IPS DF 6.9 (cell line): ENCODE measurements at places on chromosomes 5 and 9.

DNA sequence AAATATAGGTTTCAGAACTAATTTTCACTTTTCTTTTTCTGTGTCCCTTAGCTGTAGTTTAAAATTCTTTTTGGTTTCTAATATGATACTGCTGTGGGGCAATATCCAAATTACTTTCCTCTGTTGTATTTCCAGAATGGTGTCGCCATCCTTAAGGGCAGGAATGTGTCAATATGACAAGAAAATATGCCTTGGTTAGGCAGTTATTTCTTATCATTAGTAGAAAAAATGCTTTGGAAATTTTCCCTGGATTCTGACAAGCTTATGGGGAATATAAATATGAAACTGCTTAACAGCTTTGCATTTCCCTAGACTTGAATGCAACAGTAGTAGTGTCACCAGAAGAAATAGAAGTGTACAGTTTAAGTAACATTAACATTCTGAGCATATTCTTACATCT, 29.4 kb downstream of the ANKRD34B start:
- H3K27ac ChIP-seq, result no peak overlapping the region
- no peaks in the 10 kb centered on the region for H3K36me3 ChIP-seq
- no peaks in the 10 kb centered on the region for H3K4me1 ChIP-seq

DNA sequence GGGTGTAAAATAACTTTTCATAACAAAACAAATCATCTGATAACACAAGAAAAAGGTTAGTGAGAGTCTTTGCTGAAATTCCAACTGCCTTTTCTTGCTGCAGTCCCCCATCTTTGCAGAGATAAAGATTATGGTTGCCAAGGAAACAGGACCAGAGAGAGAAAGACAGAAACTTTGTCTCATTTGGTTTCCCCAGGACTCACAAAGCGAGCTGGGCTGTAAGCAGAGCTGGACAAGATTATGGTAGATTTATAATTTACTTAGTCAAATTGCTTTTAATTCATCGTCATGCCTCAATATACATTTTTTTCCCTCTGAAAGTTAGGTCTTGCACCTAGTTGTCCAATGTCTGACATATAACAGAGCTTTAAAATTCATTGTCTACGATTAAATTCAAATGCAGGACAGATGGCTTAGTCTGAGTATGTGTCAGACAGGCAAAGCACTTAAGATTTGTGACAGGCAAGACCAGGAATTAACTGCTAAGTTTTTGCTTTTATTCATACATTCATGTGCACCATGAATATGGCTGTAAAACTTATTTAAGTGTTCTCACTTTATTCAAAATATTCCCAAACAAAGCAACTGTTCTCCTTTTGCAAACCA, 17.4 kb downstream of the ENC1 start:
- H3K27ac ChIP-seq, result no peak overlapping the region
- peaks cover 3% of the 10 kb centered on the region; the same call in 1 of the 2 replicates for H3K4me1 ChIP-seq
- H3K4me3 ChIP-seq, result no peak overlapping the region
- H3K36me3 ChIP-seq, result no peaks in the 10 kb centered on the region
- no peaks in the 10 kb centered on the region for H3K27me3 ChIP-seq
- DNase-seq, result no peak

DNA sequence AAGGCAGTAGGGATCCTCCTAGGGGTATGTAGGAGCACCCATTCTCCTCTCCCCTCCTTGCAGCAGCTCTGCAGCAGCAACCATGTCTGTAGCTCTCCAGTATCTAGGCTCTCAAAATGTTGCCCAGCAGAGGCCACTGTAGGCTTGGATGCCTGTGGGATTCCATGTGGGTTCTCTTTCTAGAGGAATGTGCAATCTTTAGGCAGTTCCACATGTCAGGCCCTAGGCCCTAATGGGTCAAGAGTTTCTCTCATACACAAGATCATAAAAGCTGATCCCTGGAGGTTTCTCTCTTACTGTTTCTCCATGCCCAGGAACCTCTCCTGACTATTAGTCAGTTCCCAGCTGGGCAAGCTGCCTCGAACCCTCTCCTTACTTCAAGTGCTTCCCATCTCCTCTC, 215.8 kb downstream of the FRMD3 start:
- no peak for DNase-seq
- no peak overlapping the region for H3K4me3 ChIP-seq
- no peaks in the 10 kb centered on the region for H3K27me3 ChIP-seq

GRCh38 chr9:123611226-123611625, 255.2 kb downstream of the CRB2 start:
- H3K27me3 ChIP-seq, result no peaks in the 10 kb centered on the region
- DNase-seq, result no peak
- no peaks in the 10 kb centered on the region for H3K4me1 ChIP-seq
- H3K36me3 ChIP-seq, result no peaks in the 10 kb centered on the region
- no peak overlapping the region for H3K27ac ChIP-seq

DNA sequence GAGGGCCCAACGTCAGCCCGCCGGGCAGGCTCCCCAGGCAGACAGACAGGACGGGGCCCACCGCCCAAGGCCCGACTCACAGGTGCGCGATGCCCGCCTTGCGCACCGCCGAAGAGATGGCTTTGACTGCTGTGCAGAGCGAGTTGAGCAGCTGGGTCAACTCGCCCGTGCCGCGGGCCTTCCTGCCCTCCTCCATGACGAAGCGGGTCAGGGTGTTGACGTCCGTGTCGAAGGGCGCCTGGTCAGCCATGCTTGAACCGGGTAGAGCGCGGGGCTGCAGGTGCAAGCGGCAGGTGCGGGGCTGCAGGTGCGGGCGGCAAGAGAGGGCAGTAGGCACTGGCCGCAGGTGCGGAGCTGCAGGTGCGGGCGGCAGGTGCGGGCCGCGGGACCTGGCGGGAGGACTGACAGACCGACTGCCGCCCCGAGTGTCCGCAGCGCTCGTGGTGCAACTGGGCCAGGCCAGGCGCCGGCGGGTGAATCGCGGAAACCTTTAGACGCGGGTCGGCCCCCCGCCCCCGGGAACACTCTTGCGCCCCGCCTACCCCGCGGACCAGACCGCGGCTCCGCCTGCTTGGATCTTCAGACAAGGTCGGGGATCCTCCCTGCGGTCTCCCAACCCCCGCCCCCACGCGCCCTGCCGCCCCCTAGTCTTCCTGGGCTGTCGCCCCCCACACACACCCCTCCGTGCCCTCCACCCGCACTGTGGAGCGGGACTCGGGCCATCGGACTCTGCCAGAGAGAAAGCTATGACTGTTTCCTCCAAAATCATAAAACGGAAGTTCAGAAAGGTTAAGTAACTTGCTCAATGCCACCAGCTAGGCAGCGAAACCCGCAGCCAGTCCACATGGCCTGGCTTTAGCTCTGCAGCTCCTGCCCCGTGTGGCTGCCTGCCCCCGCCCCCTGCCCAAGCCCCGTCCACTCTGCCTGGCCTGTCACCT, at the start of gene FBP1:
FBP1 (minus strand) TSS at position 458 of the 938 bp plus-strand sequence; CDS start at position 250, 208 bp downstream.
- no peaks in the 10 kb centered on the region for H3K4me1 ChIP-seq
- no peak for DNase-seq
- no peak within 1 kb of the TSS for H3K27ac ChIP-seq
- no peaks in the 10 kb centered on the region for H3K36me3 ChIP-seq
- H3K4me3 ChIP-seq, result peak within 1 kb of the TSS; percentile 29; the same call in 1 of the 2 replicates
- peaks cover 26% of the 10 kb centered on the region for H3K27me3 ChIP-seq

DNA sequence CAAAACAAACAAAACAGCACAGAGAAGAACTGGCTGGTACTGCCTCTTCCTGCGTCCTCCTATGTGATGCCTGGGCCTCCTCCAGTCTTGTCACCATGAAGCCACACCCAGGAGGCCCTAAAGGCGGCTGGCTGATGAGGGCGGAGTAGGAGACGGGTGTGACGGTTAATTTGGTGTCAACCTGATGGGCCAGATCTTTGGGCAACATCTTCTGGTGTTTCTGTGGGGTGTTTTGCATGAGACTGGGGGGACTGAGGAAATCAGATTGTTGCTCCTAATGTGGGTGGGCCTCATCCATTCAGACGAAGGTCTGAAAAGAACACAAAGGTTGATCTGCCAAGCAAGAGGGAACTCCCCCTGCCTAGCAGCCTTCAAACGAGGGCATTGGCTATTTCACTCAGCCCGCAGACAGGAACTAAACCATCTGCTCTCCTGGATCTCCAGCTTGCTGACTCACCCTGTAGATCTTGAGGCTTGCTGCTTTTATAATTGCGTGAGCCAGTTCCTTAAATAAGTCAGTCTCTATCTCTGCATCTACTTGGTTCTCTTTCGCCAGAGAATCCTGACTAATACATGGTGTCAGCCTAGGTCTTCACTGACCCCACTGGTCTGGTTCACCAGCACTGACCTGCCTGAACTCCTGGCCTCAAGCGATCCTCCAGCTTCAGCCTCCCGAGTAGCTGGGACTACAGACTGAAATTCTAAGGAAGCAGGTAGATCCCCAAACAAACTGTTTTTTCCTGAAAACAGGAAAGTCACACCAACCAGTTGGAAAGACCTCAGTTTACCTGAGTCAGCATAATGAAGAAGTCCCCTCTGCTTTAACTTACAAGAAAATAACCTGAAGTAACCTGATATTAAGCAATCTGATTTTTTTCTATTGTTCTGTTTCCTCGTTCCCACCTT, 12.8 kb upstream of the ZFP62 start:
- no peaks in the 10 kb centered on the region; the same call in 1 of the 2 replicates for H3K4me1 ChIP-seq
- no peak overlapping the region for H3K27ac ChIP-seq
- DNase-seq, result no peak
- no peaks in the 10 kb centered on the region for H3K27me3 ChIP-seq

GRCh38 chr9:33453999-33454660, 6.7 kb upstream of the AQP3 start:
- no peak for DNase-seq
- H3K4me1 ChIP-seq, result peaks cover 2% of the 10 kb centered on the region; the same call in 1 of the 2 replicates
- H3K27me3 ChIP-seq, result no peaks in the 10 kb centered on the region
- no peak overlapping the region for H3K27ac ChIP-seq
- no peaks in the 10 kb centered on the region for H3K36me3 ChIP-seq

DNA sequence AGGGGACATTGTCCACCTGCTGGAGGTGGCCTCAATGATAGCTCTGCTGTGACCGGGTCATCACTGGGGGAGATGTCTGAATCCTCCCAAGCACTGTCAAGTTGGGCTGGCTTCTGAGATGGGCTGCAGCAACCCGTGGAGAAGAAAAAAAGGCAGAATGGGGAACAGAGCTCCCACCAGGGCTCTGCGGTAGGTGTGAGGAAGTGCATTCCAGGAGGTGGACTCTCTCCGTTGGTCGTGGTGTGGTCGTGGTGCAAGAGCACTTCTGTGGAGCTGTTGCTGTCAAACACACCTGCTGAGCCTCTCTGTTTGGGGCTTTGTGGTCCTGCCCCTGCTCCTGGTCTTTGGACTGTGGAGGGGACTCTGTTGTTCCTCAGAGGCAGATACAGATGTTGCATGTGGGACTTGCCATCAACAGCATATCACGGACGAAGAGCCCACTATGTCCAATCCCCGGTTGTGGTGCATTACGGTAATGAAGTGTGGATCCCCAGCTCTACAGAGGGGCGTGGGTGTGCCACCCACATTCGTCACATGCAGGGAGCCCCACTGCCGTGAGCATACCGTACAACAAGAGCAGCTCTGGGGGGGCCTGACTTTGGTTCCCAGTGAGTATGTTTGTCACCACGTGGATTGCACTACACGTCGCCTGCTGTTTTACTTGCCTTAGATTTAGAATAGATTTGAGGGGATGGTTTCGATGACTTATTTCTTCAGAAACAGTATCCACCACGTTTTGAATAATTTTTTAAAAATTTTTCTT, 36.0 kb upstream of the PITX1 start:
- H3K27ac ChIP-seq, result no peak overlapping the region
- peaks cover 3% of the 10 kb centered on the region for H3K4me1 ChIP-seq
- H3K4me3 ChIP-seq, result no peak overlapping the region
- H3K36me3 ChIP-seq, result no peaks in the 10 kb centered on the region
- peaks cover 3% of the 10 kb centered on the region; the same call in 1 of the 2 replicates for H3K27me3 ChIP-seq

DNA sequence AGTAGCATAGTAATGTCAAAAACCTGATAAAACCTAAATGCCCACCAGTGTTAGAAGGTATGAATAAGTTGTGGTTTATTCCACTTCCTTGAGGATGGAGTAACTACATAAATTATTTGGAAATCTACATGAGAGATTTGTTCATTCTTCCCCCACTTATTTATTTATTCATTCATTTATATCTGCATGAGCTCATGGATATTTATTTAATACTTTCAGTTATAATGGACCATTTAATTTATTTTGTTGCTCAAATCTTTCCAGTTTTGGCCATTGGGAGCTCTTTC, 223.8 kb upstream of the S1PR3 start:
- H3K27ac ChIP-seq, result no peak overlapping the region
- H3K36me3 ChIP-seq, result no peaks in the 10 kb centered on the region
- no peak for DNase-seq

- H3K4me1 ChIP-seq, result no peaks in the 10 kb centered on the region
- H3K27ac ChIP-seq, result no peak overlapping the region
Observed at GRCh38 chr5:125452991-125453390, 706.6 kb upstream of the ZNF608 start.

DNA sequence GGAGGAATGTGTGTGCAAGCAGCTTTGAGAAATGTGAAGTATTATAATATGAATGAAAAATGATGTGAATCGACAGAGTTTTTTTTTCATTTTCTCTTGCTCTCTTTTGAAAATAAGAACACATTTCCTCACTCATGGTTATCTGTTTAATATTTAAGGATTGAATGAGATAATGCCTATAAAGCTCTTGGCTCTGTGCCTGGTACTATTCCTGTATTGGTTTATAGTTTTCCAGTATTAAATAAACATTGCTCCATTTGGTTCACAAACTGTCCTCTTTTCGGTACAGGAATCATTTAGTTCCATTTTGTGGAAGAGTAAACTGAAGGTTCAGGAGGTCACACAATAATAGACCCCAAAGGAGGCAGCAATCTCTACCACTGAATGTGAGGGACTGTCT, 1185.5 kb upstream of the WWC1 start:
- no peak overlapping the region for H3K27ac ChIP-seq
- no peaks in the 10 kb centered on the region for H3K36me3 ChIP-seq
- no peaks in the 10 kb centered on the region for H3K27me3 ChIP-seq
- H3K4me3 ChIP-seq, result no peak overlapping the region
- H3K4me1 ChIP-seq, result no peaks in the 10 kb centered on the region
- DNase-seq, result no peak

- no peak for DNase-seq
- peaks cover 4% of the 10 kb centered on the region; the same call in 1 of the 2 replicates for H3K36me3 ChIP-seq
- H3K4me3 ChIP-seq, result no peak overlapping the region
Observed at GRCh38 chr9:113584428-113585084, 121.0 kb downstream of the RGS3 start.

DNA sequence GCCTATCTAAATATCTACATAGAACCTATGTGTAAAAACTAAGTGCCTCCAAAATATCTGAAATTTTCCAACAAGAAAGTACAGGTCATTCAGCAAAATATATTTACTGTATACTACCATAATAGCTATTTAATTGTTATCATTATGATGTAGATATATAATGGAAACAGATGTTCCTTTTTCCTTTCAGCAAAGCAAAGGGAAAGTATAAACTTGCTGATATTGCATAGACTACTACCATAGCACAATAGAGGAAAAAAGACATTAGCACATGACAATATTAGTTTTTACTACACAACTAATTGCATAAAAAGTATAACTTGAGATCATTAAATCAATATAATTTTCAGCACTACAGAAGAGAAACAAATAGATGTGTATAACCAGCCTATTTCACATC, 14.9 kb downstream of the NR2F1-AS1 start:
- H3K4me1 ChIP-seq, result no peaks in the 10 kb centered on the region; the same call in 1 of the 2 replicates
- peaks cover 22% of the 10 kb centered on the region for H3K27me3 ChIP-seq

GRCh38 chr9:122159925-122160246, 178 bp downstream of the MORN5 start:
- no peak for DNase-seq
- H3K4me3 ChIP-seq, result no peak overlapping the region
- H3K27me3 ChIP-seq, result no peaks in the 10 kb centered on the region
